ENCODE measurements at places on chromosomes 4 and X.

DNA sequence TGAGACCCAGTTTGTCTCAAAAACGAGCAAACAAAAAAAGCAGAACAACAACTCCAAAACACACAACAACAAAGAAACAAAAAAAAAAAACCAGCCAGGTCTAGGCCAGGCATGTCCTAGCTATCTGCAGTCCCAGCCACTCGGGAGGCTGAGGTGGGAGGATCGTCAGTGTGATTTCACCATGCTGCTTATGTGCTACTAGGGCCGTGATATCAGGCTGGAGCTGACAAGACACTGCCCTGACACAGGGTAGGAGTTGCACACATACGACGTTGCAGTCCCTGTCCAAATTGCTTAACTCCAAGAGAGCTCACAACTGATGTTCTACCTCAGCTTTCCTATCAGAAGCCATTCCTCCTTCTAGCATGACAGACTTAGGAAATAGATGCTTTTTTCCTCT lies 204.9 kb downstream of the AASDH start:
- no peaks in the 10 kb centered on the region for H3K36me3 ChIP-seq
- H3K27me3 ChIP-seq, result no peaks in the 10 kb centered on the region
- H3K4me1 ChIP-seq, result peaks cover 28% of the 10 kb centered on the region
- H3K4me3 ChIP-seq, result no peak overlapping the region
- DNase-seq, result no peak
- no peak overlapping the region for H3K27ac ChIP-seq

DNA sequence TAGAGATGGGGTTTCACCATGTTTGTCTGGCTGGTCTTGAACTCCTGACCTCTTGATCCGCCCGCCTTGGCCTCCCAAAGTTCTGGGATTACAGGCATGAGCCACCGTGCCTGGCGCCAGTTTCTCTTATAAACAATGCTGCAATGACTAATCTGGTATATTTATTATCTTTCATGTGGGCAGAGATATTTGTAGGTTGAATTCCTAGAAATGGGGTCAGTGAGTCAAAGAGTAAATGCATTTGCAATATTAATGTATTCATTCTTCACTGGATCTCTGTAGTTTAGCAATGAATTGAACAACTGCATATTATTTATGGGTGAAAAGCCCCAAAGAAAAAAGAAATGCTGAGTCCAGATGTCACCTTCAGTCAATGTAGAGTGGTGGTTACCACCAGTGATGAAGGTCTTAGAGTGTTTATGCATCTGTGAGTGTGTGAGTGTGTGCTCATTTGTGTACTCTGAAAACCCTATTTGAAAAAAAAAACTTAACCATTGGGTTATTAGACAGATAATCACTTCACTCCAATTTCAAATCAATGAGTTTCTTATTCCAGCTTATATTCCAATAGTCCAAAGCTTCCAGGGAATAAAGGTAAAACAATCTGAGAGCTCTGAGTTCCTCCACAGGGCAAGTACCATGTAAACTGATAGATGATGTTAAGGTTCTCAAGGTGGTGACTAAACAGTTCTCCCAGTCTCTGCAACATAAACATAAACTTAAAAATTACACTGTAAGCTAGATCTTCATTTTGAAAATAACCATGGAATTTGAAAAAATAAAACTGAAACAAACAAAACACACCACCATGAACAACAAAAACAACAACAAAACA lies 22.6 kb upstream of the CD38 start:
- H3K4me1 ChIP-seq, result peaks cover 38% of the 10 kb centered on the region
- no peaks in the 10 kb centered on the region for H3K36me3 ChIP-seq
- H3K4me3 ChIP-seq, result peak overlapping the region; percentile 9
- H3K27ac ChIP-seq, result peak overlapping the region; percentile 78
- peak; percentile 31 for DNase-seq
- H3K27me3 ChIP-seq, result no peaks in the 10 kb centered on the region

- DNase-seq, result no peak
- H3K27ac ChIP-seq, result no peak overlapping the region
- peaks cover 29% of the 10 kb centered on the region for H3K27me3 ChIP-seq
- H3K4me1 ChIP-seq, result no peaks in the 10 kb centered on the region
- H3K4me3 ChIP-seq, result no peak overlapping the region
These were observed 119.2 kb downstream of the CORIN start for GRCh38 chr4:47718696-47719095.

GRCh38 chr4:185966997-185967775 lies 101.8 kb upstream of the TLR3 start:
- DNase-seq, result no peak
- no peak overlapping the region for H3K4me3 ChIP-seq
- H3K27ac ChIP-seq, result no peak overlapping the region
- H3K27me3 ChIP-seq, result no peaks in the 10 kb centered on the region
- no peaks in the 10 kb centered on the region for H3K36me3 ChIP-seq

DNA sequence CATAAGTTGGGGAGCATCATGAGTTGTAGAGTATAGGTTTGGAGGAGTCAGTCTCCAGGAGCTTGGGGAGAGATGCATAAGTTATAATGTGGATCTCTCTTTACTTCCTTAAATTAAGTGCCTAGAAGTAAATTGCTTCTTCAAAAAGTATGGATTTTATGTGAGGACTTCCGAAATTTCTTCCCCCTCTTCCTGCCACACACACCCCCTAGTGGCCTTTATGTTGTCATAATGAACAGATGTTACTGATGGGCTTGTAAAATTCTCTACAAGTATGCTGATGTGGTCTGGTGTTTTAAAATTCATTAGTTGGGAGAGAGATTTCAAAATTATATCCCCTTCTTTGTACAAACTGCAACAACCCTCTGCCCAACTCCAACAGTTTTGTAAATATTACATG lies 2.3 kb upstream of the METTL14 start:
- no peak for DNase-seq
- H3K4me1 ChIP-seq, result peaks cover 4% of the 10 kb centered on the region
- no peak overlapping the region for H3K4me3 ChIP-seq
- H3K36me3 ChIP-seq, result peaks cover 9% of the 10 kb centered on the region

DNA sequence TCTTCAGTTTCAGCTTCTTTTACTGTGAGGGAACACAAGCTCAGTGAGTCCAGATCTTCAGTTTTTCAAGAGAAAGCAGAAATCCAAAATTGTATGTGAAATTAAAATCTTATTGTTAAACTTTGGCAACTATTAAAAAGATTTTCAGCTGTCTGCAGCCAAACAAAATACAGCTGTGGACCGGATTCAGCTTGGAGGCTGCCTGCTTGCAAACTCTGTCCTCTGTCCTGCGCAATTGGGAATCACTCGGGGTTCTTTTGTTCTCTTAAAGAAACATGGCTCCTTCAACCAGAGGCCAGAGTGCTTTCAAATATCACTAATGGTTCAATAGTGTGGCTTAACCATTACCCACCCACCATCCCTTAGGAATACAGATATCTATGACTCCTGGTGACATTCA lies 201.2 kb downstream of the CHIC2 start:
- H3K4me1 ChIP-seq, result no peaks in the 10 kb centered on the region
- peaks cover 1% of the 10 kb centered on the region for H3K27me3 ChIP-seq
- no peak for DNase-seq
- no peaks in the 10 kb centered on the region for H3K36me3 ChIP-seq
- no peak overlapping the region for H3K4me3 ChIP-seq

DNA sequence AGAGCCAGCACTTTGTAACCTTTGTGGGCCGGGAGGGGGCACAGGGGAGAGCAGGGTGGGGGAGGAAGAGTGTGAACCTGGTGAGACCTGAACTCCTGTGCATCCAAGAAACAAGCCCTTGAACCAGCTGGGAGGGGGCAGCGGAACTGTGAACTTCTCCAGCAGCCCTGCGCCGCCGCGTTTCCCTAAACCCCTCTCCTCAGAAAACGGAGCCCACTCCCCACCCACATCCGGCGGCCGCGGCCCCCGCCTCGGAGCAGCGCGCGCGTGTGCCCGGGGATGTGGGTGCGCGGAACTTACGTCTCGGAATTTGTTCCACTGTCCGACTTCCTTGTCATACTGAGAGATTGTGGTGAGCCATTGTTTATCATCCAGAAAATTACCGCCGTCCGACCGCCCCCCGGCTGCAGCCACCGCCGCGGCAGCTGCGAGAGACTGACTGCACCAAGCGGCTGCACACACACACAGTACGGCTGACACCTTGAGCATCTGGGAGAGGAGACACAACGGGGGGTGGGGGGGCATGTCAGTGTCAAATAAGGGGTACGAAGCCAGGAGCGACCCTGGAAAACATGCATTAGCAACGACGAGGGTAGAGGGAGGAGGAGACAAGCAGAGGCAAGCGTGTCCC lies 494 bp downstream of the SPOCK3 start:
- H3K36me3 ChIP-seq, result no peaks in the 10 kb centered on the region
- H3K4me1 ChIP-seq, result peaks cover 18% of the 10 kb centered on the region
- H3K27me3 ChIP-seq, result peaks cover 41% of the 10 kb centered on the region

GRCh38 chr4:67087897-67088296 lies 457.4 kb downstream of the CENPC start:
- no peaks in the 10 kb centered on the region for H3K27me3 ChIP-seq
- no peak overlapping the region for H3K4me3 ChIP-seq
- no peak overlapping the region for H3K27ac ChIP-seq
- DNase-seq, result peak; percentile 17
- no peaks in the 10 kb centered on the region for H3K4me1 ChIP-seq
- no peaks in the 10 kb centered on the region for H3K36me3 ChIP-seq

- DNase-seq, result no peak
- no peak overlapping the region for H3K27ac ChIP-seq
- H3K4me1 ChIP-seq, result peaks cover 3% of the 10 kb centered on the region
These were observed 98.9 kb downstream of the ATXN3L start for GRCh38 chrX:13220916-13221315.

DNA sequence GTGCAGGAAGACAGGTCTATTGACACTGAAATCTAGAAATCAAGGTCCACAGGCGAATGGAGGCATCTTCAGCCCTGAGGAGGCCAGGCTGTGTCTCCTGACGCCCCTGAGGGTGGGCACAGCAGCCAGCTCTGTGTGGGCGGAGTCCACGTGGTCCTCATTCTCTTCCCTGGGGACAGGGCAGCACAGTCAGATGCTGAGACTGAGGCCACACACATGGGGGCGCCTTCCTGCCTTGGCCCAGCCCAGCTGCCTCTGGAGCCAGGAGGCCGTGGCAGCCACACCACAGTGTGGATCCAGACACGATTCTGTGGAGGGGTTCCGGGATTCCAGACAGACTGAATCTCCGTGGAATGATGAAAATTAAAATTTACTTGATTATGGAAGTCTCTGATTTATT lies 20.8 kb downstream of the FGFR3 start:
- peaks cover 27% of the 10 kb centered on the region for H3K36me3 ChIP-seq
- H3K4me3 ChIP-seq, result no peak overlapping the region
- H3K27ac ChIP-seq, result no peak overlapping the region
- no peak for DNase-seq
- peaks cover 1% of the 10 kb centered on the region for H3K4me1 ChIP-seq

- peaks cover 41% of the 10 kb centered on the region for H3K36me3 ChIP-seq
- H3K27ac ChIP-seq, result no peak overlapping the region
- H3K4me3 ChIP-seq, result no peak overlapping the region
- no peak for DNase-seq
- no peaks in the 10 kb centered on the region for H3K4me1 ChIP-seq
These were observed 248.2 kb downstream of the CAMK2D start for GRCh38 chr4:113513382-113513781.

Data from stimulated activated naive B cell treated with anti-CD40 and anti-IgM and Interleukin-4, amounts not matched to agents 10 μg/mL and 1 μg/mL and 100 μg/mL, for 72 hours (primary cell).